Right atrium auricular region (tissue), 2 donors: ENCODE measurements at places on chromosomes 13 and 19.

- no peak for DNase-seq
Measured at GRCh38 chr19:29928831-29929230, 13.2 kb upstream of the URI1 start.

- DNase-seq: no peak
Measured at GRCh38 chr13:26590379-26590778, 32.9 kb downstream of the WASF3 start.

DNA sequence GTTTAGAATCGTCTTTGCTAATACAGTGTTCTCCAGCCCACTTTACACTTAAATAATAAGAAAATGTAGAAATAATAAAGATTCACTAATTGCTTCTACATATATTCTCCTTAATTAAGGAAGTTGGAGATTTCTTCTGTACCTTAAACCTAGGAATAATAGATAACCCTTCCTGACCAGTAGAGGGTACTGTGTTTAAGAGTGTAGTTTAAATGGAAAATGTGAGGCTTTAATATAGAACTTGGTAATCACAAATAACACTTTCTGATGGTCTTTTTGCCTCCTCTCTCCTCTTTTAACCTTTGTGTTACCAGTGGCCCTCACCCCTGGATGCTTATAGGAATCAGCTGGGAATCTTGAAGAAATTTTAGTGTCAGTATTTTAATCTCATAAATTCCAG lies 20.7 kb downstream of the POMP start:
- DNase-seq: no peak

- no peak for DNase-seq
Measured at GRCh38 chr19:38921420-38922274, 8.9 kb downstream of the SARS2 start.

GRCh38 chr13:45411631-45412030 lies 6.5 kb downstream of the SLC25A30 start:
- no peak for DNase-seq

DNA sequence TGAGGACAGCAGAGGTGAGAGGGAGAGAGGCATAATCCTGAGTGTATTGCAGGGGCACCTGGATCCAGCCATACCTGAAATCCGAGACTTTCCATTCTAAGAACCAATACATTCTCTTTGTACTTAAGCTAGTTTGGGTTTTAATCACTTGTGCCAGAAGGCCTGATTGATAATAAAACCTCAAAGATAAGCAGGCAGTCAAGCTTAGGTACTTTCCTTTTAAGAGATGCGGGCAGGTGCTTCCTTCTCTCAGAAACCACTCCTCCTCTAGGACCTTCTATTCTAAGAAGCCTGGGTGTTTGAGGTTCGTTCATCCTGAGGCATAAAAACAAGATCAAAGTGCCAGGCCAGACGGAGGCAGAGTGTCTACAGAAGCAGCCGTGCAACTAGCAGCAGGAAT lies 22.2 kb downstream of the FAM187B start:
- DNase-seq: no peak

DNA sequence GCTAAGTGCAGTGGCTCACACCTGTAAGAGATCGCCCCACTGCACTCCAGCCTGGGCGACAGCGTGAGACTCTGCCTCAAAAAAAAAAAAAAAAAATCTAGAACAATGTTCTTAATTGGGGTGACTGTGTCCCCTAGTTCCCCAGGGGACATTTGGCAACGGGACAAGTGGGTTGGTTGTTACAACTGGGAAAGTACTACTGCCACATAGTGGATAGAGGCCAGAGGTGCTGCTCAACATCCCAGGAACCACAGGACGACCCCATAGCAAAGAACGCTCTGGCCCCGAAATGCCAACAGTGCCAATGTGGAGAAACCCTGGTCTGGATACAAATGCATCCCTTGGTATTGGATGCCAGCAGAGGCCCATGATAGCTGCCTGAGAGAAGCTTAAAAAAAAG lies 11.8 kb downstream of the NLRP12 start:
- no peak for DNase-seq

GRCh38 chr13:78700121-78700910 lies 41.4 kb upstream of the OBI1 start:
- DNase-seq: no peak

- DNase-seq: no peak
Measured at GRCh38 chr13:42215578-42216421, 56.2 kb upstream of the AKAP11 start.

GRCh38 chr19:24029941-24030636 lies 56.9 kb upstream of the ZNF254 start:
- DNase-seq: no peak

DNA sequence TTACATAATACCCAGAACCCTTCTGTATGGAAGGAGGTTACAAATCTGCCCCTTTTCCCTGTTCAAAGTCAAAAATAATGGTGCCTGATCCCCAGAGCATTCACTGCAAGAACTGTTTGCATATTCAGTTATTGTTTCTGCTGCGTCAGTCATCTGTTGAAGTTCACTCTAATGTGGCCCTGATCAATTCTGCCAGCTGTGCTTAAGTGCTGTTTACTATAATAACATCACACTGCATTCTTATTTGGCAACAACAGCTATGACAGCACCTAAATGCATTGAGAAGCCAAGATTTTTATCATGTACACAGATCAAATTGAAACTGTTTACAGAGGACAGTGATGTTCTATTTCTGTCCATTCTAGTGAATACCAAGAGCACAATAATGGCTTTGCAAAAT lies 115.9 kb downstream of the DACH1 start:
- DNase-seq: no peak

GRCh38 chr13:35479706-35480105 lies 3.2 kb upstream of the MAB21L1 start:
- DNase-seq: no peak

DNA sequence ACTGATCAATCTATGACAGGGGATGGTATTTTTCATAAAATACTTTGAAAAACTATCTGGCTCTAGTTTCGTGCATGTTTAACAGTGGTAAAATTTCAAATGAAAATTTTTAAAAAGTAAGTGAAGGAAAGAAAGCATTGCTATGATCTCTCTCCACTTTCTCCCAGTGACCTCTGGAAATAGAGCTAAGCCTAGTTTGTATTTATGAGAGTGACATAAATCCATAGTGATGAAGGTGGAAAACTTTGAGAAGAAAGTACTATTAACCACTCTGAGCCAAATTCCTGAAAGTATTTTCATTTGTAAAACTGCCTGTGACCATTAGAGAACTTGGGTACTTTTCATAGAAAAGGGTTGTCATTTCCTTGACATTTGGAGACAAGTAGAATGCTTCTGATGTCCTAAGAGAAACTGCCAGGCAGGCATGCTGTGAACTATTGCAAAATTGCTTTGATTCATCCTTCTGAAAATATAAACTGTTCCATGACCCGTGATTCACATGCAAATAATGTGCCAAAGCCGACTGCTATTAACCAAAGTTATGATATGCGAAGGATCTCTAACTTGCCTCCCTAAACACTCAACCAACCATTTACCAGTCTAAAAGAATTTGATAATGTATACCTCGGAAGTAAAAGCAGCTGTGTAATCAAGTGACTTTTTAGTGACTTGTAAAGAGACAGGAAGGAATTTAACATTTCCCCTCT lies 133.2 kb downstream of the VWA8 start:
- peak; percentile 60 for DNase-seq

DNA sequence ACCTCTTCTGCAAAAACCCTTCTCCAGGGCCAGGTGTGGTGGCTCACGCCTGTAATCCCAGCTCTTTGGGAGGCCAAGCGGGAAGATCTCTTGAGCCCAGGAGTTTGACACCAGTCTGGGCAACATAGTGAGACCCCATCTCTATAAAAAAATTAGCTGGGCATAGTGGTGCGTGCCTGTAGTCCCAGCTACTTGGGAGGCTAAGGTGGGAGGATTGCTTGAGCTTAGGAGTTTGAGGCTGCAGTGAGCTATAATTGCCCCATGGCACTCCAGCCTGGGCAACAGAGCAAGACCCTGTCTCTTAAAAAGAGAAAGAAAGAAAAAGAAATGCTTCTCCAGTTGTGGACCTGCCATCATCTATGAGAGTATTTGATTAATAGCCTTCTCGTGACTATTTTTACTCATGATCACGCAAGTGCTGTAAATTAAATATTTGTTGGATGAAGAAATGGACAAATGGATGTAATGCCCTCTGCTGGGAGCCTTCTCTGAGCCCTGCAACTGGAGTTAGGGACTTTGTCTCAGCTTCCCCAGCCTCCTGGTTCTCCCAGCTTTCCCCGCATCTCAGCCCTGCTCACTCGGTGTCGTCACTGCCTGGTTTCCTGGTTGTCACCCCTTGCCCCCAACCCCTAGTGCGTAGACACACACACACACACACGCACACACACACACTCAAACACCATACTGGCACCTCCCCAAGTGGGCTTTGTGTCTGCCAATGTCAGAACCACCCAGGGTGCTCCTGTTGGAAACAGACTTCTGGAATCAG lies 12.2 kb downstream of the WIZ start:
- no peak for DNase-seq
